ENCODE measurements at places on chromosomes 5 and 9.
A peak's percentile ranks its signal among the peaks of the same experiment; 100 is the strongest.

DNA sequence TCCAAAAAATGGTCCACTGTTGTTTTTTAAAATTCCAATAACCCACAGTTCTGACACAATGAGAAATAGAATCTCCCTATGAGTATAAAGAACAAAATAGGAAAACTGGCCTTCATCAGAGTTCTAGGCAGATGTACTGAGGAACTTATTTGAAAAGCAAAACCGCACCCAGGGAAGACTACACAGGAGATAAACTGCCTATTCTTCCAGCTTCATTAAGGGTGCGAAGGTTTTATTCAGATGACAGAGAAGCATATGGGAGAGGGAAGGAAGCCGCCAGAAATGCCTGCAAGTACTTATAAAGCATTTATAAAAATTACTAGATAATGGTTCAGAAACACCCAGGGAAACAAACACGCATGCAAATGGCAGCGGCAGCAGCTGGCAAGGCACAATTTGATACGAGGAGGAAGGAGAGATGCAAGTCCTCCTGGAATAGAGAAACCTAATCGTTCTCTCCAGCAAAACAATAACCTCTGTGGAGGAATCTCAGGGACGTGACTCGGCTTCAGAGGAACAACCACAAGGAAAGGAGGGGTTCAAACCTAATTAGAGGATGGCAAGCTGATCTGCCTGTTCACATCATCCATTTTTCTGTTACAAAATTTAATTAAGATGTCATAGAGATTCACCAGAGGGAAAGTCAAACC is 9.0 kb downstream of the TTLL11 start:
- DNase-seq, result peak; percentile 43

GRCh38 chr9:110058304-110058953 is 149.5 kb downstream of the C9orf152 start:
- DNase-seq, result peak; percentile 77

- peak; percentile 27 for DNase-seq
These were observed 30.6 kb upstream of the ANKRD33B start for GRCh38 chr5:10533226-10533625.

DNA sequence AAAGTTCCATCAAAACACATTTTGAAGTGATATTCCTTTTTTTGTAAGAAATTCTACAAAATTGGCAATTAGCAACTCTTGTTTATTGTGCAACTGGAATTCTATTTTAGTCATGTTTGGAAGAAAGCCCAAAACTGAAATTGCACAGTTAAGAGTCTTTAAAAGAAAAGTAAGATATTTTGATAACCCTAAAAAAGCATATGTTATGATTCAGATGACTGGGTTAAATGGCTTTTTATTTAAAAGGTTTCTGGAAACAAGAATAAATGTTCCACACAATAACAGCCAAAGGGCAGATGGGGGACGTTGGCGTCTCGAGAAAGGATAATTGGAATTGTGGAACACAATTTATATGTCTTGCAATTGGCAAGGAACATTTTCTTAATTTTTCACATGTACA is 275.2 kb downstream of the CDH9 start:
- no peak for DNase-seq

DNA sequence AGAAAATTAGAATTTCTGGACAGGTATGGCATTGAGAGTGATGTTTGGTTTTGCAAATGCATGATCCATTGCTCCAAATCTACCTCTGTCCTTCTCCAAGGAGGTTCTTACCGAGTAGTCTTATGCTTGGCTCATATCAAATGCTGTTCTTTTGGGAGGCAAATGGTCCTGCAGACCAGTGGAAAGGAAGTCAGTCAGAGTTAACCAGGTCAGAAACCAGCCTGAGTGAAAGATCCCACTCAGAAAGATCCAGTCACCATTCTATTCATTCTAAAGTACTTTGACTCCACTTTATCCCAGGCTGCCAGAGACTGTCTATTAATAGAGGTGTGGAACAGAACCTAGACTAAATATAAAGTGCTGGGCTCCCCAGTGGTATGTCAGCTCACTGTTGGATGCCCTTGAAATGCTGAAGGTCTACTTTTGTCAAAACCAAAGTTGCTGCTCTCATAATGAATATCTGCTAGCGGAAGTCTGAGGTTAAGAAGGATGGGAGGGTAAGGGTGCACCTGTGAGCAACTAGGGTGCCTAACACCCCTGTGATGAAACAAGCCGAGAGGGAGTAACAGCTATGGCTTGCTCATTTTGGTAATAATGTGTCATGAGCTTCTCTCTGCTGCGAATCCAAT is 302.2 kb downstream of the ZNF608 start:
- no peak for DNase-seq

DNA sequence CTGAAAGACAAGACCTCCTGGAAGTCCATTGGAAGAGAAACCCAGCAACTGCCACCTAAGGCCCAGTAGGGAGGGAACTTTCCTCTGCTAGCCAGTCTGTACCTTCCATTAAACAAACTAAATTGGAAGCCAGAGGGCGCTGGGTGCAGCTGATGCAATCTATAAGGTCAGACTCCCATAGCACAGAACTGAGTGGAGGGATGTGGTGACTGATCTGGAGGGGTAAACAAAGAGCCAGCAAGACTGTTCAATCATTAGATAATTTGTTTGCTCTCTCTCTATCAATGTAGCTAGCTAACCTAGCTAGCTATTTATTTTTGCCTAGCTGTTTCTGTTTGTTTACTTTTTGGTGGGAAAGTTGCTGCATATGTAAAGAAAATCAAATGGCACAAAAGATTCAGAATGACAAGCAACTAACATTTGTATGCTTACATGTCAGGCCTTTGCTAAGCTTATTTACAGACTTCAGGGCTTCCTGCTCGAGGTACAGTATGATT is 291.8 kb upstream of the DAB2 start:
- peak; percentile 27 for DNase-seq

DNA sequence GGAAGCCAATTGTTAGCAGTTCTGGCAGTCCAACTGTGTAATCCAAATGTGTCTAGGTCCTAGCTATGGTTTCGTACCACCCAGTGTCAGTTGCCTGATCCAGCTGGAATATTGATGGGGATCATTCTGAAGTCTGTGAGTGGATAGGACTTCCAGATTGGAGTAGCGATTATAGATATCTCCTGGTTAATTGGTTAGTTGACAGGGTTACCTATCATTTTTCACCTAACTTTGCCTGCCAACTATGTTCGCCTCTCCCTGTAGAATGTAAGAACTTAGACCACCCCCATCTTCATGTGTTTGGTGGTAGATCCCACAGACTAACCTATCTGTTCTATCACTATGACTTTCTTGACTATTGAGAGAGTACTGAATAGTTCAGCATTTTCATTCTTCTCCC is 59.9 kb downstream of the TEK start:
- DNase-seq, result no peak

DNA sequence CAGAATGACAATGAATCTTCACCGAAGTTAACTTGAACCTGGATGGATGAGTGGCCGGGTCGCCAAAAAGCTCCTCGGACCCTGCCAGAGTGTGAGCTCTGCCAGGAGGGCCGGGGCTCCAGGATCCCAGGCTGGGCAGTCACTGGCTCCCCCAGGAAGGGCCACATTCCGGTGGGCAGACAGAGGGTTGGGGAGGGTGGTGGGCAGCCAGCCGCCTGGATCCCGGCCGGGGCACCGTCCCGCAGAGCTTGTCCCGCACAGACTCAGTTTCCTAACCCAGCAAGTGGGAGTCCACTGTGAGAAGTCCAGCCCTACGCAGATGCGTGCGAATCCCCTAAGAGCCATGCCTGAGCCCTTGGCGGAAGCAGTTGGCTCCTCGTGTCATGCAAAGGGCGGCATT is 10.3 kb upstream of the NOTCH1 start:
- DNase-seq, result no peak

- DNase-seq, result no peak
These were observed 1.2 kb downstream of the COQ4 start for GRCh38 chr9:128323791-128324190.

GRCh38 chr9:69446496-69446895 is 121.5 kb downstream of the ENTREP1 start:
- peak; percentile 36 for DNase-seq

DNA sequence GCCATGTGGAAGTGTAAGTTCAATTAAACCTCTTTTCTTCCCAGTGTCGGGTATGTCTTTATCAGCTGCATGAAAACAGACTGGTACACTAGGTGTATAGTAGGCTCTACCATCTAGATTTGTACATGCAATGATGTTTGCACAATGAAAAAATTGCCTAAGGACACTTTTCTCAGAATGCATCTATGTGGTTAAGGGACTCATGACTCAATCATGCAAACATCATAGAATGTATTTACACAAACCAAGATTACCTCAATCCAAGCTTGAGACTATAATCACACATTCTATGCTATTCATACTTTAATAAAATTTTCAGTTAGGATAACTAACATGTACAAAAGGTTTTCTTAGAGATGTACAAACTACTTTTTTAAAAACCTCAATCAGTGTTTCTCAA is 1164.5 kb downstream of the CDH12 start:
- DNase-seq, result no peak

DNA sequence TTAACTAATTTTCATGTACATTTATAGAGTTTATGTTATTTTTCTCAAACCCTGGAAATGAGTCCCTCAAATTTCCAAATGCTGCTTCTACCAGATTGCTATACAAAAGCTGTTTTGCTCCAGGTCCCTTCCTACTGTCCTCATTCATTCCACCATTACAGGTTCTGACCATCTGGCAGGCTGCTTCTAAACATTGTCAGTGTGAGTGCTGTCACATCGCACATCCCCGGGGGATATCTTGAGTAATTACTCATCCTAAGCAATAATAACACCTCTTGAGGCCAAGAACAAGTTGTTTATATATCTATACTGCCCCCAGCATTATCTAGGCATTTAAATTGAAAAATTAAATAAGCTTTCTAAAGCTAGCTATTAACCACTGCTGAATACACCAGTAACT is 1675.3 kb upstream of the CDH6 start:
- DNase-seq, result peak; percentile 98

GRCh38 chr9:135804581-135805421 is 102.5 kb downstream of the CAMSAP1 start:
- DNase-seq, result no peak

- DNase-seq, result no peak
These were observed 77.4 kb upstream of the WWC1 start for GRCh38 chr5:168214071-168214470.

DNA sequence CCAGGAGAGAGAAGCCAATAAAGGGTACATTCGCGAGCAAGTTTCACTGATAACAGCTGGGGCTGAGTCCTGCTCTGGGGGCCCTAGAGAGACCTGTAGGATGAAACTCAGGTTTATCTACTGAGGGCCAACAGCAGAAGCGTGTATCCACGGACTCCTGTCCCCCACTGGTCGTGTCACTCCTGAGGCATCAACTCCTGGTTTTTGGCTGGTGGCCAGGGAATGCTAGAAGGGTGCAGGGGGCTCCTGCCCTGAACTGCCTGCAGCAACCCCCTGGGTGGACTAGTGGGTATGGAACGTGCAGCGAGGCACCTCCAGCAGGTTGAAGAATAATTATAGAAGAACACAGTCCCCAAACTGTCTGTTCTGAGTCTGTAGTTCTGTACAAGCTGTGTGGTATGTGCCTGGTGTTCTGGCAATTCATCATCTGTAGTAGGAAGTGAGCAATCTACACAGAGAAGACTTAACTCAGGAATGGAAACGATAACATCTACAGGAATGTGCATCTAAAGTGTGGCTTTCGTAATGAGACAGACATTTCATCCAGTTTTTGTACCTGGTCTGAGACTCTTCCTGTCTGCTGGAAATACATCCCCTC is 64.5 kb upstream of the GNA14 start:
- DNase-seq, result no peak

- no peak for DNase-seq
These were observed 118.2 kb upstream of the HMHB1 start for GRCh38 chr5:143693651-143694252.

DNA sequence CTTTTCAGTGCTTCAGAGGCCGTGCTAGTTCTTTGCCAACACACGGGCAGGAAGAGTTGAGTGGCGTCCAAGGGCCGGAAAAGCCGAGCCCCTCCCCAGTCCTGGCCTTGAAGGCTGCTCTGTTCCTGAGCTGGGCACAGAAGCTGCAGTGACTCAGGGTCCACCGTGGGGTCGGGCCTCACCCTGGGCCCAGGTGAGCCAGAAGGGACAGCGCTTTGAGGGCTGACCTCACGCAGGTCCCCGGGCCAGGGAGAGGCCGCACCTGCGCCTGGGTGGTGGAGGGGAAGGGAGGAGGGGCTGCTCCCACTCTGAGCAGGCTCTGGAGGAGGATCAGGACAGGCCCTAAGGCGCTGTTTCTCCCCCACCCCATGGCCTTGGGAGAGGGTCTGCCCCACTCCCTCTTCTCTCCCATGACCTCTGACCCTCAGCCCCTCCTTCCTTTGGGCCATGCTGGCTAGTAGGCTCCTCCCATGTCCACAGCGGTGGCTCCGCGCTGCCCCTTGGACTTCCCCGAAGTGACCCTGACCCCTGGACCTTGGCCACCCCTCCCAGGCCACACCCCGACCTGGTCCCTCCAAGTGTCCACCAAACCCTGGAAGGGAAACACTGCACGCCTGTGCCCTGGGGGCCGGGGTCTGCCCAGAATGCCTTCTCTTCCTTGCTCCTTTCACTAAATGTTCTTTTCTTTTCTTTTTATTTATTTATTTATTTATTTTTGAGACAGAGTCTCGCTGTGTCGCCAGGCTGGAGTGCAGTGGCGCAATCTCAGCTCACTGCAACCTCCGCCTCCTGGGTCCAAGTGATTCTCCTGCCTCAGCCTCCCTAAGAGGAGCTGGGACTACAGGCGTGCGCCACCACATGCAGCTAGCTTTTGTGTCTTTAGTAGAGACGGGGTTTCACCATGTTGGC is 19.7 kb upstream of the SLC6A19 start:
- no peak for DNase-seq

DNA sequence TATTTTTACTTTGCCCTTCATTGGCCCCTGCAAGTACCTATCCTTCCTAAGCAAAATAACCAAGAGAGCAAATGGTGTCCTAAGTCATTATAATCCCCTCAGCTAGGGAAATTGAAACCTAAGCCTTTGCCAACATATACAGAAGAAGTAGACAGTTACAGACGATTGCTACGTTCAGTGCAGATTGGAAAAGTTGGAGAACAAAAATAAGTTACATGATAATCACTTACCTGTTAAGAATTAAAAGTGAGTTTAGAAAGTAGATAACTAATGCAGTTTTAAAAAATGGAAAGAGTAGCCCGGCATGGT is 244.8 kb downstream of the MPDZ start:
- DNase-seq, result peak; percentile 41

DNA sequence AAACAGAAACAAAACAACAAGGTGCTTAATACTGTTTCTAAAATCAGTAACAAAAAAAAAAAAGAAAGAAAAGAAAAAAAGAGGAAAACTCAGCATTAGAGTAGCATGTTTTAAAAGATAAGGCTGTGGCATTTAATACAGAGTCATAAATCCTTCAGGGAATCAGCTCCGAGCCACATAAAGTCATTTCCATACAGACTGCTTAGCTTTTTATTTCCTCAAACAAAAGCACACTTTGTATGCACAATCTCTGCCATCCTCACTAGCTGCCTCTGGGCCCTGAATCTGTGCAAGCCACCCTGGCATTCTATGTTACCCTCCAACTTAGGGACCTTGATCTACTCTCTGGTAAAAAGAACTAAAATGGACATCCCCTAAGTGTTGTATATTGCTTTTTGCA is 87.6 kb downstream of the SEMA6A start:
- no peak for DNase-seq

Measured in NCI-H524 (cell line).